ENCODE measurements at places on chromosomes 5 and 9.

DNA sequence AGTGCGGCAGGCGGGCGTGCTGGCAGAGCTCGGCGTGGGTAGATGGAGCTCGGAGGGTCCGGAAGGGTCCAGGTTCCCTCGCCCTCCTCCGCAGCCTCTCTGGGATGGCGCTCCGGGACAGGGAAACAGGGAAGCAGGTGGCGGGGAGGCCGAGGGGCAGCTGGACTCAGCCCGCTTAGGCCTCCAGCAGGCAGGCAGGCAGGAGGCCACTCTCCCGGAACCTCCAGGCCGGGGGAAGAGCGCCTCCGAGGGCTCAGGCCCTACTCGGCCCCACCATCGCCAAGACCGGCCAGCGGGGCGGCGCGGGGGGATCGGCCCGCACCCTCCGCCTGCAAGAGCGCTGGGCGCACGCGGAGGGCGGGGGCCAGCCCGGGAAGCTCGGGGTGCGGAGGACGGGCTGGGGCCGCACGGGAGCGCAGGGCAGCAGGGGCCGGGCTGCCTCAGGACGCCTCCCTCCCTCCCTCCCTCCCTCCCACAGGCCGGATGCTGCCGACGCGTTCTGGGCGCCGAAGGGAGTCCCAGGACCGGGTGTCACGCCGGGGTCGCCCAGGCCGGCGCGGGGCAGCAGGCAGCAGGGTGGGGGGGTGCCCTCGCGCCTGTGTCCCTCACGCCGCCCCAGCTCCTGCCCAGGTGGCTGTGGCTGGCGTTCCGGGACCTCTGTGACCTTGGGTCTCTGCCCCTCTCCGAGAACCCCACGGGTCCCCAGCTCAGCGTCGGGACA is 977 bp downstream of the MGAT4B start:
- peak; percentile 85 for DNase-seq

- DNase-seq: no peak
Observed at GRCh38 chr5:55003432-55004065, 18.2 kb upstream of the ESM1 start.

GRCh38 chr5:132225165-132226032 is 2.3 kb downstream of the P4HA2 start:
- DNase-seq: peak; percentile 74

- no peak for DNase-seq
Observed at GRCh38 chr9:96270236-96270744, 31.7 kb downstream of the HSD17B3 start.

DNA sequence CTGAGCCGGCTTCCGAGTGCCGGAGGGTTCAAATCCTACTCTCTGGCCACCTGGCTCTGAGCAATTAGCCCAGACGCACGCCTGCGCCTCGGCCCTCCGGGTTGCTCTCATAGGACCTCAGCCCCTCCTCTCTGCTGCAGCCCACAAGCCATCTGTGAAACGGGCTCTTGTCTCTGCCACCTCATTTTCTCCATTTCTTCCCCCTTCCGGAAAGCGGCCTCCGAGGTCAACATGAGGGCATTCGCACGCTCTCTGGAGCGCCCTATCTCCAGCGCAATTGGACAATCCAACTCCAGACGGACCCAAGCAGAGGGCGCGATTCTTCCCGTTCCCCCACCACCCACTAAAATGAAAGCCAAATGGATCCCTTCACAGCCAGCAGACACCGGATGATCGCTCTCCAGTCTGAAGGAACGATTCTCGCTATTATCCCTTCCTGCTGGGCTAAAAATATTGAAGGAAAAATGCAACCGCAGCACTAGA is 41.5 kb downstream of the VAV2 start:
- DNase-seq: no peak

GRCh38 chr9:93126825-93127368 is 7.2 kb downstream of the NINJ1 start:
- DNase-seq: no peak

- no peak for DNase-seq
Observed at GRCh38 chr9:37364751-37365360, 57.6 kb upstream of the GRHPR start.

GRCh38 chr5:78472469-78473106 is 112.2 kb downstream of the SCAMP1 start:
- peak; percentile 24 for DNase-seq

- peak; percentile 15 for DNase-seq
Observed at GRCh38 chr5:13771011-13771571, 173.4 kb downstream of the DNAH5 start.

- peak; percentile 93 for DNase-seq
Observed at GRCh38 chr9:106892632-106893031, 29.7 kb downstream of the ZNF462 start.

GRCh38 chr5:45677524-45677923 is 18.7 kb downstream of the HCN1 start:
- no peak for DNase-seq

GRCh38 chr5:2569774-2570542 is 181.5 kb downstream of the IRX2 start:
- no peak for DNase-seq

- DNase-seq: no peak
Observed at GRCh38 chr9:10614196-10614800, 1.5 kb upstream of the PTPRD start.

GRCh38 chr9:132722564-132723065 is 52.4 kb downstream of the GTF3C4 start:
- no peak for DNase-seq

DNA sequence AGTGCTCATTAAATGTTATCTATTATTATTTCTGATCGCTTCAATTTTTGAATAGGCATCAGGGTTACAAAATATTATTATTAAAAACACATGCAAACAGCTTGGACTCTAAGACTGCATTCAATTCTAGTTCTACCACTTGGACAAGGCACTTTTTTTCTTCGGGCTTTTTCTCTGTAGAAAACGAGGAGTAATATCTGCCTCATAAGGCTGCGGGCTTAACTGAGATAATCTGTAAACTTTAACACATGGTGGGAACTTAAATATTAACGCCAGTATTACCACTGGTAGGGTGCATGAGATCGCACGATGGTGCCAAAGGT is 511 bp upstream of the SPDL1 start:
- DNase-seq: no peak

- DNase-seq: no peak
Observed at GRCh38 chr5:60494635-60495034, 205.3 kb downstream of the DEPDC1B start.

DNA sequence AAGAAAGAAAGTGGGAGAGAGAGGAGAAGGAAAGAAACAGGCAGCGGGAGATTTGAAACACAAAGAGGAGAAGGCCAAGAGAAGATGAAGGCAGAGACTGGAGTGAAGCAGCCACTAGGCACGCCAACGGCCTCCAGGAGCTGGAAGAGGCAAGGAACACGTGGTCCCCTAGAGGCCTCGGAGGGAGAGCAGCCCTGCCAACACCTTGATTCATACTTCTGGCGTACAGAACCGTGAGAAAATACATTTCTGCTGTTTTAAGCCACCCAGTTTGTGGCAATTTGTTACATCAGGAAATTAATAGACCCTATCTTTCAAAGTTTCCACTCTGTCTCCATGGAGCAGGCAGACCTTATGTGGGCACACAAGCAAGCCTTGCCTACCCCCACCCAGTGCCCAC is 133.4 kb downstream of the ACTL7B start:
- peak; percentile 23 for DNase-seq

DNA sequence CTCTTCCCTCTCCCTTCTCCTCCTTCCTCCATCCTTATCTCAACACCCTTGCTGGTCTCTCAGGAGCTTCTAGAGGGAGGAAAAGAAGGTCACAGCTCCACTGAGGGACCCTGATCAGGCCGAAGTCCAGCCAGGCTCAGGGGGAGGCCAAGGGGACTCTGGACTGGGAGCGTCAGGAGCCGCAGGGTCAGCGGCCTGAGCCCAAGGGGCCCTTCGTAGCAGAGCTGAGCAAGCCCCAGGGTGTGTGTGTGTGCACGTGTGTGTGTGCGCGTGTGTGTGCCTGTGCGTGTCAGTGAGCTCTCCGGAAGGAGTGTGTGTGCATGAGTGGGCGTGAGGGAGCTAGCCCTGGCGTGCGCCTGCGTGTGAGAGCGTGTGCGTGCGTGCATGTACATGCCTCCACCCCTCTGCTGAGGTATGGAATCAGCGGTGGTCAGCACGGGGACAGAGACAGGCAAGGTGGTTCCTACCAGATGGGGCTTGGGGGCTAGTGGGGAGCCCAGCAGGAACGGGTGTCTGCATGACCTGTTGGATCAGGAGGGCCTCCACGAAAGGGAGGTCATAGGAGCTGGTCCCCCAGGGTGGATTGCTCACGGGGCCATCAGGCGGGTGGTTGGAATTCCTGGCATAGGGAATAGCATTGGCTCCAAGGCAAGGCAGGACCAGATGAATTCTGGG is 10.0 kb upstream of the AGPAT2 start:
- no peak for DNase-seq

GRCh38 chr5:112308608-112309007 is 110.5 kb downstream of the EPB41L4A start:
- DNase-seq: no peak

GRCh38 chr5:27947088-27947487 is 908.7 kb upstream of the CDH9 start:
- DNase-seq: no peak

- no peak for DNase-seq
Observed at GRCh38 chr9:131398204-131398603, 4.3 kb downstream of the PRRC2B start.

DNA sequence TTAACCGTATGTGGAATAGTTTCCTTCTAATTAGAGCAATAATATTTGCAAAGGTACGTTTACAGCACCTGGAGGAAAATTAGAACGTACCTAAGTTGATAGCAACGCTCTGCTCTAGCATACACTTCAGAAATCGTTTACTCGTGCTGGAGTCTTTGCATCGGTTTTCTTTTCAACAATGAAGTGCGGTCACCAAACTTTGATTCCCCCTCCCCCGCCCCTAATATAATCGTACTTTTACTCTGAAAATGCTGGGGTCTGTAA is 506 bp downstream of the ADAMTS19 start:
- peak; percentile 4 for DNase-seq

GRCh38 chr5:76689321-76690036 is 26.4 kb upstream of the F2R start:
- DNase-seq: peak; percentile 66

GRCh38 chr5:2286250-2286649 is 403.5 kb upstream of the IRX4 start:
- no peak for DNase-seq

DNA sequence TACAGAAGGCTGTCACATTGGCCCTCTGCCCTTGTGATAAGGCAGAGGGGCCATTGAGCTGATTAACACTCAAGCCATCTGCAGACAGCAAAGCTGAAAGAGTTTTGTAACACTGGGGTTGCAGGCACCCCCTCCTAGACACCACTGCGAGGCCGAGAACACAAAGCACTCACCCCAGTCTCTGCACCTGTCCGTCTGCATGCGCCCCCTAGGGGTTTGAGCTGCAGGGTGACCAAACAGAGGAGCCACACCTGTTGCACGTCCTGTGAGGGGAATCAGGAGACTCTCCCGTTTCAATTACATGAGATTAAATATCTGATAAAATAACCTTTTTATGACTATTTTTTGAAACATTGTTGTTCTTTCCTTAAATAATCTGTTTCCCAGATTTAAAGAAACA is 1180.4 kb downstream of the CDH9 start:
- DNase-seq: no peak

- DNase-seq: no peak
Observed at GRCh38 chr5:167355346-167355745, 936.1 kb upstream of the WWC1 start.

- no peak for DNase-seq
Observed at GRCh38 chr9:95938724-95939123, 63.2 kb downstream of the ERCC6L2 start.

DNA sequence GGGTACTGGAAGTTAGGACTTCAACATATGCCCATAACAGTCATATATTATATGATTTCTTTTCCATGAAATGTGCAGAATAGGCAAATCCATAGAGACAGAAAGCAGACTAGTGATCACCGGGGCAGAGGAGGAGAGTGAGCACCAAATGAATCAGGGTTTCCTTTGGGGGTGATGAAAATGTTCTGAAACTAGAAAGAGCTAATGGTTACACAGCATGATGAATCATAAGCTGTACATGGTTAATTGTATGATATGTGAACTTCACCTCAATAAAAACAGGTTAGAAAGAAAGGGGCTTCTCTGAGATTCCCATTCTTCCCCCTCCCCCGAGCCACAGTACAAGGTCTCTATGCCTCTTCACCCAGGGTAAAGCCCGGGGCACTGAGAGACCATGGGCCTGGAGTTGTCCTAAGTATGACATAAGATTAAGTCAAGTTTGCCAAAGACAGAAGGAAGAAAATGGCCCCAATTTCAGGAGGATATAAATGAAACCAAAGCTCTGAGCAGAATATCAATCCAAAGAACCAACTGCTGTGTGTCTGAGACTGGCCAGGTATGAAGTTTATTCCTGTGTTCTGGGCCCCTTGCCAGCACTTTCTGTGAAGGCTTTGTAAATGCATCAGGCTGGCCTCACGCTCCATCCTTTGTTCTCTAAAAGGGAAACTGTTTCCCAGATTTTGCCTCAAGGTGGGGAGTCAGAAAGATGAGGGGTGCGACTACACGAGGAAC is 243.8 kb downstream of the CDK5RAP2 start:
- no peak for DNase-seq

GRCh38 chr9:124133727-124134126 is 122.2 kb downstream of the LHX2 start:
- DNase-seq: peak; percentile 74

DNA sequence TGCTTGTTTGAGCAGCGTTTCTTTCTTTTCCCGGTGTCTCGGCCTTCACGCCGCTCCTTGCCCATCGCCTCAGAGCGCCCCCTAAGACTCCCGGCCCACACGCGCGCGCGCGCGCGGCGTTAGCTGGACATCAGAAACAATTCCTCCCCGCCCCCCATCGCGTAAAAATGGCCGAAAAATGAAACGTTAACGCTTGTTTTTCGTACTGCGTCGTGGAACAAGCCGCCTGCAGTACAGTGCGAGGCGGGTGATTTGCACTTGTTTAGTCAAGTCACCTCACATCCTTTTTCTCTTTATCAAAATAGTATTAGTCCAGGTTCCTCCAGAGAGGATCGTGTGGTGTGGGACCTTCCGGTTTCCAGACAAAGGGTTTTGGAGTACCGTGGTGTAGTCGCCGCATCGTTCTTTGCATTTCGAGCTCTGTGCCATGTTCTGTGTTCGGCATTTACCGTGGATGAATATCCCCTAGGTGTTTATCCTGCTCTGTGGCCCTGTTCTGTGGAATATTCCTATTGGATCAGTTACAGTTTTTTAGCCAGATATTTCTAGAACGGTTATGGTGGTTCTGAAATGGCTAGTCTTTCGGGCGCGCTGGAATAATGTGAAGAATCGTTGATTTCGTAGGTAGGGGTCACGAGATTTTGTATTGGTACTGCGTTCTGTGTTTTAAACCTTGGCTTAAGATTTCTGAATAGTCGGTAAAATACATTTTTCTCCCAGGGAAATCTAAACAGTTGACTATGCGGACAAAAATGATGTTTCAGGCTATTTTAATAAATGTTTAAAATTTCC is 1.0 kb downstream of the MATR3 start:
- DNase-seq: peak; percentile 79

Data from GM03348 (cell line).